ENCODE measurements at places on chromosomes 2 and 18. TPM values are rescaled to one million over a fixed set of nuclear protein-coding genes. Genes with fewer than 3 reads are reported as not detected.

The RBM43 gene
- total RNA-seq = 3.4 TPM

The FOXI3 gene
- not detected for total RNA-seq

The BOLL gene
- not detected for total RNA-seq

The KCTD1 gene
- 38.5 TPM for total RNA-seq

The UGT1A9 gene
- 5.0 TPM for total RNA-seq

The FRZB gene
- 0.12 TPM for total RNA-seq
